CD4-positive, alpha-beta T cell (primary cell): ENCODE measurements at places on chromosomes 6 and 20. TPM values are rescaled to one million over a fixed set of nuclear protein-coding genes. Genes with fewer than 3 reads are reported as not detected.

GRCh38 chr6:115817161-115817560 is 243.5 kb downstream of the FRK start:
- no peak for DNase-seq

- DNase-seq, result no peak
Observed at GRCh38 chr6:41159415-41160082, 3.4 kb downstream of the TREM2 start.

GRCh38 chr6:25944688-25945574 is 14.4 kb upstream of the SLC17A2 start:
- no peak for DNase-seq

Gene SLPI
- total RNA-seq, result not detected

Gene RGS17
- not detected for total RNA-seq

DNA sequence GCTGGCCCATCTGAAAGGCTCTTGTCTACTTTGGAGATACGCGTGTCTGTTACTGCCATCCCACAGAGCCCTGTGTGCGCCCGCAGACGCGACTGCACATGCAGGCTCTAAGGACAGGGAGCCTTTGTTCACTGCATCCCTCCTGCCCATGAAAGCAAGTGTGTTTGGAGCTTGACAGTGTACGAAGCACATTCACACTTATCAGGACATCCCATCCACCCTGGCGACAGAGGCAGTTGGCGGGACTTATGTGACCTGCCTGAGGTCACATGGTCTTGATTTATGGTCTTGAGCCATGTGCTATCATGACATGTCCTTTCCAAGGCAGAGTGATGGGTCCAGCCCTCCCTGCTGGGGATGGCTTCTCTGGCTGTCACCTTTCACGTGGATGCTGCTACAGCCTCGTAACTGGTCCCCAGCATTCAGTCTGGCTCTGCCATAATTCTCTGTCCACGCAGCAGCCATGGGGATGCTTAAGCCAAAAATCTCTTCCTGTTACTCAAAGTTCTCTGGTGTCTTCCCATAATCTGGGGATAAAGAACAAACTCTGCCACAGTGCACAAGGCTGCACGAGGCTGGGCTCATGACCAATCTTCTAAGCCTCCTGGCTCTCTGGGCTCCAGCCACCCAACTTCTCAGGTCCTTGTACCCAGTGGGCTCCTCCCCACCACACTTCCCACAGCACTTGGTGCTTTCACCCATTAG is 36.3 kb upstream of the FAM83D start:
- DNase-seq, result no peak

GRCh38 chr6:148272597-148272996 is 70.0 kb upstream of the SASH1 start:
- no peak for DNase-seq

Gene WFDC2
- total RNA-seq, result not detected

GRCh38 chr6:43278524-43279078 is 19.5 kb upstream of the SLC22A7 start:
- DNase-seq, result no peak

DNA sequence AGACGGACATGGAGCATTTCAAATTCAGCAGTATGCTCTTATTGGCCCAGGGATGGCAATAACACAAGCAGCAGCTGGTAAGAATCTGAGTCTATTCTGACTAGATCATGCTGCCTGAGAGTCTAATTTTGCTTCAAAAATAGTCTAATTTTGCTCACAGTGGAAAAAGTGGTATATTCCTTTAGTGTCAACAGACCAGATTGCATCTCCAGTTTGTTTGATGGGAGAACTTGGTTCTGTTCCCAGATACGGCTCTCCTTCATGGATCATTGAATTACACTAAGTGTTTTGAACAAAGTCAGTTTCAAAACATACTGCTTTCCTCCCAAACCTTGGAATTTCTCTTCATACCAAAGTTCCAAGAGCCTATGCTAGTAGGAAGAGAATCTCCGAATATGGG is 586.1 kb downstream of the RNF144B start:
- DNase-seq, result no peak

- no peak for DNase-seq
Observed at GRCh38 chr6:89984926-89985750, 90.9 kb downstream of the GJA10 start.

GRCh38 chr6:99187429-99187828 is 162.0 kb downstream of the FAXC start:
- DNase-seq, result no peak

Gene TRIM10
- total RNA-seq, result not detected

Gene JPH2
- total RNA-seq, result not detected

DNA sequence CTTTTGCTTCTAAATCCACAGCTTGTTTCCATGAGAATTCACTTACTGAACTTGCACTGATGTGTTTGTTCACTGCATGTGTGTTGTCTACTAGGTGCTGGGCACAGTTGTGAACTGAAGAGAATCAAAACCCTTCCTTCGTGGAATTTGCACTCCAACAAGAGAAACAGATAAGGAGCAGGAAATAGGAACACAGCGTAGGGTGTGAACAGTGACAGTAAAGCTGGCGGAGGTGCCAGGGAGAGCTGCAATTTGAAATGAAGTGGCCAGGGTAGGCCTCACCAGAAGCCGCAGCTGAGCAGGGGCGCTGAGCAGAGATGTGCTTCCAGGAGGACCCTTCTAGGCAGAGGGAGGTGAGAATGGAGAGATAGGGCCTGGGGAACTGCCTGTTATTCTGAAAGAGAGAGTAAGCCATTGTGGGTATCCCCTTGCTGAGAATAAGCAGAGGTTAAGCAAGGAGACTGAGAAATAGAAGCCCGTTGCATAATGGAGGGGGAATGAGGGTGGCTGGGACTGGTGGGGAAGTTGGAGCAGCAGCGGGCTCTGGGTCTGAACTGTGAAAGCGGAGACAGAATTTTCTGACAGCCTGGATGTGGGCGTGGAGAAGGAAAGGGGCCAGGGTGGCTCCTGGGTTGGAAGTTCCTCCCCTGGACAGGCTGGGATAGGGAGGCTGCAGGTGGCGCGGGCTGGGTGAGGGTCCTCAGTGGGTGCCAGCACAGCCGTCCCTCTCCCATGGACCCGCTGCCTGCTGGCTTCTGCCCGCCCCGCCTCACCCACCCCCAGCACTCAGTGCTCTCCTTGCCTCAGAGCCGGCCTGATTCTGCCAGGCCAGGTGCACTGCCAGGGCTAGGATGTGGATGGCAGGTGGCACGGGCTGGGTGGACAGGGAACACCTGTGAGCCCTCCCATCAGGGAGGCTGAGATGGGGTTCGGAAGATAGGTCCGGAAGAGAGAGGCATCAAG is 114.7 kb upstream of the AFDN start:
- no peak for DNase-seq

- DNase-seq, result no peak
Observed at GRCh38 chr6:157677235-157677634, 145.8 kb upstream of the SNX9 start.

Gene CALHM4
- not detected for total RNA-seq
